ENCODE measurements at places on chromosomes 1 and 21. TPM values are rescaled to one million over a fixed set of nuclear protein-coding genes. Genes with fewer than 3 reads are reported as not detected.

The TNFSF18 gene
- not detected for total RNA-seq

- no peak overlapping the region for H3K4me3 ChIP-seq
- no peaks in the 10 kb centered on the region for H3K36me3 ChIP-seq
- H3K27me3 ChIP-seq, result no peaks in the 10 kb centered on the region
- no peak overlapping the region for H3K27ac ChIP-seq
- peaks cover 12% of the 10 kb centered on the region for H3K4me1 ChIP-seq
These were observed 34.3 kb downstream of the TRABD2B start for GRCh38 chr1:47962750-47963492.

GRCh38 chr1:218459878-218460711 lies 115.0 kb downstream of the TGFB2 start:
- peak overlapping the region; percentile 26 for H3K4me3 ChIP-seq
- no peaks in the 10 kb centered on the region for H3K27me3 ChIP-seq
- H3K4me1 ChIP-seq, result peaks cover 46% of the 10 kb centered on the region

- H3K4me3 ChIP-seq, result no peak overlapping the region
- no peak overlapping the region for H3K27ac ChIP-seq
- no peaks in the 10 kb centered on the region for H3K27me3 ChIP-seq
- H3K4me1 ChIP-seq, result peaks cover 14% of the 10 kb centered on the region
- H3K36me3 ChIP-seq, result no peaks in the 10 kb centered on the region
- no peak for DNase-seq
These were observed 195.7 kb upstream of the RAB4A start for GRCh38 chr1:229075217-229075616.

Measured in left ventricle myocardium inferior (tissue), 1 donor.